Stimulated activated CD8-positive, alpha-beta memory T cell treated with anti-CD3 and anti-CD28 coated beads, Interleukin-7, amount 100 ng/mL, for 24 hours (primary cell): ENCODE measurements at places on chromosomes 5 and 9.

GRCh38 chr9:100549048-100549447 lies 28.8 kb upstream of the CAVIN4 start:
- no peak for DNase-seq

DNA sequence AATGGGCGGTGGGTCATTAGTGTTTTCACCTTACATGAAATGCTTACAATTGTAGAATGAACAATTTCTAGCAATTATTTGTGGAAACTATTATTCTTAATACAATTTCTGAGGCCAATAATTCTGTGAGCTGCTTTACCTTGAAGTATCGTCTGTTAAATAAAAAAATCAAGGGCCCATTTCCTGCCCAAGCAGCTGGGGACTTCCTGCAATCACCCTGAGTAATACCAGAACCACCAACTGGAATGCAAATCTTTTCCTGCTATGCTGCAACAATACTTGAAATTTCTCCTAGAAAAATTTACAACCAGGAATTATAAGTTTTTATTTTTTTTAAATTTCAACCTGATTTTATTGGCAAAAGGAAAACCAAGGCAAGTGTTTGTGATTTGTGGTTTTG lies 52.6 kb downstream of the ADAMTS16 start:
- DNase-seq = no peak

DNA sequence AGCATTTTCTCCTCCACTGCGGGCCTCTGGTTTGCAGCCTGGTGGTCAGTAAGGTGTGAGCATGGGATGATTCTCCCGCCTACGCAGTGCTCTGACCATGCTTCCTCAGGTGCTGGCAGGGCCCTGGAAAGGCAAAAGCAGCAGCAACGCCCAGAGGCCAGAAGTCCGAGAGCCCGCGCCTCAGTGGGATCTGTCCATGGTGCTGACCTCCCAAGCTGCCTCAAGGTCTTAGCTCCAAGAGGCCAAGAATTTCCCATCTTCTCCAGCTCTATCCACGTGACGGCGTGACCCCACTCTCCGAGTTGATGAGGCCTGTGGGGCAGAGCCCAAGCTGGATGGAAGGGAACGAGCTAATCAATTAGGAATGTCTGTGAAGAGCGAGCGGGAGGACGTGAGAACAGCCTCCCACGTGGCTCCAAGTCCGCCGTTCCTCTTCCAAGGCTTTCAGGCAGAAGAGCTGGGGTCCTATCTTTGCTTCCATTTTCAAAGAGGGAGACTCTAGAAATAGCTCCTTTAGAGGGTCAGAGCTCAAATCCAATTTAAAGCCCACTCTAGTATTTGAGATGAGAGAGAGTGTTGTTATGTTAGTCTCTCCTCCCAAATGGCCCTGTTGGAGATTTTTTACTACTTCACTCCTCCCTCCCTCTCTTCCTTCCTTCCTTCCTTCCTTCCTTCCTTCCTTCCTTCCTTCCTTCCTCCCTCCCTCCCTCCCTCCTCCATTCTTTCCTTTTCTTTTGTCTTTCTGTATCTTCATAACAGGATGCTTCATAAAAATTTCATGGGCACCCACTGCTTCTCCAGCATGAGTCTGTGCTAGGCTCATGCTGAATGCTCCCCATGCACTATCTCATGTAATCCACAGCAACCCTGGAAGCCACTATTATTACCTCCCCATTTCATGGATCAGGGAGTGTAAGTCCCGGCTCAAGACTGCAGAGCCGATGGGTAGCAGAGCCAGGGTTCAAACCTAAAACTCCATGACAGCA lies 69.3 kb downstream of the OLFM1 start:
- DNase-seq = no peak

DNA sequence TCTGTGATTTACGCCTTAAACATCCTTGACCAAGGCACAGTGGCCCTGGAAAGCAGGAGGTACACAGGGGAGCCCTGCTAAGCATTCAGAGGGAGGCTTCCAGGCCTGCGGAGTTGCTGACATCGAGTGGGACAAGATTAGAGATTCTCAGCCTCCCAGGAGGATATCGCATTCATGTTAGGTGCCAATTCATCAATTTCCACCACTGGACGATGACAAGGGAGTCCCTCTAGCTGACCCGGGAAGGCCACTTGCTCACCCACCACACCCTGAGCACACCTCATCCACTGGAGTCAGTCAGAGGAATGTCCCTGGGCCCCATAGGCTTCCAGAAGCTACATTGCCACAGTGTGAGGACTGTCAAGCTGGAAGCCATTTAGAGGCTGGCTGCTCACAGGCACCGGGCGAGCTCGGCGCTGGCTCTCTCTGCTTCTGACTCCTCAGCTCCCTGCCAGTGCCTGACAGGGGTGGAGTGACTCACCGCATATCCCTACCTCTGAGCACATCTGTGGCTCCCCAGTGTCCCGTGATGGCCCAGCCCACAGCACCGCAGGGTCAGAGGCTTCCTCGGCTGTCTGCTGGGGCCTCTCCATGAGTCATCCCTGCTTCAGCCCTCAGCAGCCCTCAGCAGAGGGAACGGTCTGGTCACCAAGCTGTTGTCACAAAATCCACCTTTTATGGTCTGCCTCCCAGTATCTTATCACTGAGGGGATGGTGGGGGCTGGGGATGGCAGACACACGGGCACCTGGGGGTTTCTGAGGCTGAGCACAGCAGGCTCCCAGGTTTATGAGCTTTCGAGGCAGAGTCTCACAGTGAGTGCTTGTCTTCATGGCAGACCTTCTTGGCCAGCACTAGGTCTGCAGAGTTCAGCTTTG lies 117.5 kb downstream of the ZNF608 start:
- no peak for DNase-seq

GRCh38 chr5:2948875-2949274 lies 197.4 kb upstream of the IRX2 start:
- no peak for DNase-seq

- DNase-seq = no peak
These were observed 283.8 kb downstream of the FBXL7 start for GRCh38 chr5:15783734-15784133.

GRCh38 chr5:160079753-160080152 lies 39.5 kb downstream of the PWWP2A start:
- DNase-seq = no peak

DNA sequence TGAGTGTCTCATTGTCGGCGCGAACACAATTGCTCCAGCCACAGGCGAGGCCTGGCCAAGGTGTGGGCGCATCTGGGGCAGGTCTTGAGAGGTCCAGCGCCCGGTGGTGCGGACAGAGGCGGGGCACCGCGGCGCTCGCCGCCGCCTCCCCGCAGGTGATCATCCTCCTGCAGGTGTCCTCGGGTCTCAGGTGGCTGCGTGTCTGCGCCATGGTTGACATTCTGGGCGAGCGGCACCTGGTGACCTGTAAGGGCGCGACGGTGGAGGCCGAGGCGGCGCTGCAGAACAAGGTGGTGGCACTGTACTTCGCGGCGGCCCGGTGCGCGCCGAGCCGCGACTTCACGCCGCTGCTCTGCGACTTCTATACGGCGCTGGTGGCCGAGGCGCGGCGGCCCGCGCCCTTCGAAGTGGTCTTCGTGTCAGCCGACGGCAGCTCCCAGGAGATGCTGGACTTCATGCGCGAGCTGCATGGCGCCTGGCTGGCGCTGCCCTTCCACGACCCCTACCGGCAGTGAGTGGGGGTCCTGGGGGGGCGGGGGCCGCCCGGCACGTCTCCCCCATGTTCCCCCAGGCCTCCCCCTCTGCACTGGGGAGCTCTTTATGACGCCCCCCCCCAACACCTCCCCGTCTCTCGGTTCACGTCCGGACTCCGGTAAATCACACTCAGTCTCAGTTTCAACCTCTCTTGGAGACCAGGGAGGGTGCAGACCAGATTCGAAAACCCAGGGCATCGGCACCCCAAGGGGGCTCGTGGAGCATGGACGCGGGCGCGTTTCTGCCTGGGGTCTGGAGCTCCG lies 446 bp downstream of the NXNL2 start:
- DNase-seq = no peak

DNA sequence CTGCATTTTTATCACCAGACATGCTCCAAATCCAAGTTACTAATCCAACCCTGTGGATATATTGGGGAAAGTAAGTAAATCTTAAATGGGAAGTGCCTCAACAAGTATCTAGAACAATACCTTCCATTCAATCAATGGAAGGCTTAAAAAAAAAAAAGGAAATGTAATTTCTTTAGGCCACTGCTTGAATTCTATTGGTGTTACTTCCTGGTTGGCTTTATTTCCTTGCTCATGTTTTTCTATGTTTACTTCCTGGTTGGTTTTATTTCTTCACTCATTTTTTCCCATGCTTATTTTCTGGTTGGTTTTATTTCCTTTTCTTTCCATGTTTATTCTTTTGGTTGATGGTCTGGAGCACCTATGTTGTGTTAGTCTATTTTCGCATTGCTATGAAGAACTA lies 363.9 kb downstream of the KDM4C start:
- no peak for DNase-seq

DNA sequence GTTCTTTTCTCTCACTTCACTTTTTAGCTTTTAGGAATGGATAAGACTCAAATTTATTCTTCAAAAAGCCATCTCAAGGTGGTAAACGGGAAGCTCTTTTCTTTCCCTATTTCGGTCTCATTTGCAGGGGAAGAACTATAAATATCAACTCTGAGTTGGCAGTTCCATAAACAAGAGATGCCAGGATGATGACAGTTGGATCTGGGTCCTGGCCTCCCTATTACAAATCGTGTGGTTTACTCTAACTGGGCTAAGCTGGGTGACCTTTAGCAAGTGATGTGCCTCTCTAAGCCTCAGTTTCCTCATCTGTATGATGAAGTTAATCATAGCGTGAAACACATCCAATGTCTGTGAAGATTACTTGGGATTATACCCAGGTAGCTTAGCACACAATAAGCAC lies 44.2 kb downstream of the TLE4 start:
- no peak for DNase-seq

DNA sequence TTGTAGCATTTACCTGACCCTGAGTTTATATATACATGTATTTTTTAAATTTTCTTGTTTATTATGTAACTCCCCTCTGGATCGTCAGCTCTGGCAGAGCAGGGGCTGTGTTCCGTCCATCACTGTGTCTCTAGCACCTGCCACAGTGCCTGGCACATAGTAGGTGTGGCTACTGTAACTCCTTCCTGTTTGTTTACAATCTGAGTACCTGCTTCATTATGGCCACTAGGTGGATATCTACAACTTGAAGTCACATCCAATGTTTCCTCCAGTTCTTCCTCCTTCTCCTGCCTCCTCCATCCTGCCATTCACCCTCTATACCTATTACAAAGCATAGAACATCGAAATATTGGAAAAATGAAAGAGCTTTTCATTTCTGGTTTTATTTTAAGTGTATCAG lies 14.2 kb upstream of the PPP1R2B start:
- no peak for DNase-seq

DNA sequence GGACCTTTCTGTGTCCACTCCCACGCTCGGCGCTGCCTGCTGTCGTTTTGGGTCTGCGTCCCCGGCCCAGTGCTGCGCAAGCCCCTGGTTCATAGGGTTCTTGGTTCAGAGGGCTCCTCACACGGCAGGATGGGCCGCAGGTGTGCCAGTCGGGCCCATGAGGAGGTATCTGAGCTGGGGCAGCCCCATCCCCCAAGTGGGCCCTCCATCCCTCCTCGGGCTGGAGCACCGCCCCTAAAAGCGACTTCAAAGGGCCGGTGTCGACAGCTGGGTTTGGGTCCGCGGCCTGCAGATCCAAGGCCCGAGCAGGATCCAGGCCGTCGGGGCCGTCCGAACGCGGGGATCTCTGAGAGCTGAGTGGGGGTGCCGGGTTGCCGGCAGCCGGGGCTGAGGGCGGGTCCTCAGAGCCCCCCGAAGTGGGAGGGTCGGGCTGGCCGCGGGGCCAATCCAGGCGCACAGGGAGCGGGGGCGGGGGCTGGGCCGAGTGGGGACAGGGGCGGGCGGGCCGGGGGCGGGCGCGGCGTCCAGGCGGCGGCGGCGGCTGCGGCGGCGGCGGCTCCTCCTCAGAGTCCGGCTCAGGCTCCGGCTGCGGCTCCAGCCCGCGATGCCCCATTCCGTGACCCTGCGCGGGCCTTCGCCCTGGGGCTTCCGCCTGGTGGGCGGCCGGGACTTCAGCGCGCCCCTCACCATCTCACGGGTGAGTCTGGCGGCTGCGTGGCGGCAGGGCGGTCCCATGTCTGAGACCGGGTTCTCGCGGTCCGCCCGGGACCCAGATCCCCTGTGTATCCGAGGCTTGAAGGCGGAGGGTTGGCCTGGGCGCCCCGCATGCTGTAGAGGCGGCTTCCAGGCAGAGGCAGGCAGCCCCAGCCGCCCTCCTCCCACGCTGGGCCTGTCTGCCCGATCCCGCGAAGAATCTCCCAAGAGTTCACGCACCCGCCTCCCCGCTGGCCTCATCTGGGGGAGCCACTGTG lies at the start of gene PDLIM4:
PDLIM4 (plus strand) TSS at position 566 of the 971 bp plus-strand sequence; CDS start at position 605, 39 bp downstream.
- no peak for DNase-seq

GRCh38 chr5:175825893-175826292 lies 45.5 kb upstream of the CPLX2 start:
- DNase-seq = no peak

GRCh38 chr5:82018462-82018861 lies 46.6 kb downstream of the ATG10 start:
- no peak for DNase-seq
